Fibroblast of the conjunctiva (primary cell): ENCODE measurements at places on chromosomes 3 and 15.

GRCh38 chr15:26475554-26475953 lies 297.3 kb downstream of the GABRB3 start:
- DNase-seq = no peak

DNA sequence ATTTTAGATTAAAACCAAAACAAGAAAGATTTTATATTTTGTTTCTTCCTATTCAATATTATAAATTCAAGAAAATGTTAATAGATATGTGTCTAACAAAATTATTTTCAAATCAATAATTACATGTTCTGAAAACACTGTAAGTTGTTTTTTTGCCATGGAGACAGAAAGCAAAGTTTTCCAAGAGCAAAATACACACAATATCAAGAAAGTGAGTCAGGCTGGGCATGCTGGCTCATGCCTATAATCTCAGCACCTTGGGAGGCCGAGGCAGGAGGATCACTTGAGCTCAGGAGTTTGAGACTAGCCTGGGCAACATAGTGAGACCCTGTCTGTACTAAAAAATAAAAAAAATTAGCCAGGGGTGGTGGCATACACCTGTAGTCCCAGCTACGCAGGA lies 71.7 kb downstream of the TTC23 start:
- DNase-seq = no peak

DNA sequence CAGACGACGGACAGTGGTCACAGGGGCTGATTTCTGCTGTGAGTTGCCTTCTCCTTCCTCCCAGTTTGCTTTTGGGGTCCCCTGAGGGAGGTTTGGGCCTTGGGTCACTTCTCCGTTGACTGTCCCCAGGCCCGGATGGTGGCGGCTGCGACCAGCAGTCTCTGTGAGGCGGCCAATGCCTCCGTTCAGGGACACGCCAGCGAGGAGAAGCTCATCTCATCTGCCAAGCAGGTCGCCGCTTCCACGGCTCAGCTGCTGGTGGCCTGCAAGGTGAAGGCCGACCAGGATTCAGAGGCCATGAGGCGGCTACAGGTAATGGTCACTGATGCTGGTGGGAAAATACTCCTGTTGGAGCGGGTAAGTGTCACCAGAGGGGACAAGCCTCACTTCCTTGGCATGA lies 206.8 kb upstream of the TPM1 start:
- DNase-seq = no peak

DNA sequence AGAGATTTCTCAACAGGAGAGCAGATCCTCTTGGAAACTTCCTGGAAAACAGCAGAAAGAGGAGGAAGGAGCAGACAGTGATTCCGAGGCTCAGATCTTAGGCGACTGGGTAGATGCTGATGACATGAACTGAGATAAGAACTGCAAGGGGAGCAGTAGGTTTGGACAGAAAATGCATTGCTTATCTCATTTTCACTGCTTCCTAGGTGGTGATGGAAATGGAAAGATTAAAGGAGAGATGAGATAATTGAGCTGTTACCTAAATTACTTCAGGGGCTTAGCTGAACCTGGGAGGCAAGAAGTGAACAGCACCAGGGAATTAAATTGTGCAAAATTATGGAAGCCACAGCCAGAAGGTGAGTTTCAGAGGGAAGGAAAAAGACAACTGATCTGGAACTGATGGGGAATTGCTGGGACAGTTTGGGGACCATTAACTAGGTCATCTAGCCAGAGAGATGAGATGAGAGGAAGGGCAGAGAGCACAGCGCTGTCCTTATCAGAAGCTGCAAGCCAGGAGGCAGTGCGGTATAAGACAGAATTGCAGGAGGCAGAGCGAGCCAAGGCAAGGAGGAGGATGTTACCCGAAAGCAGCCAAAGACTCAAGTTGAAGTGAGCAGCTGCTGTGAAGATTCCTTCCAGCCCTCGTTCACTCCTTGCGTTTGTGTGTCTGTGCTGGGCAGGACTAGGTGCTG lies 140.4 kb downstream of the SRGAP3 start:
- no peak for DNase-seq

GRCh38 chr3:116306720-116307119 lies 138.6 kb downstream of the LSAMP start:
- no peak for DNase-seq
